Ecto neural progenitor cell (in vitro differentiated cells): ENCODE measurements at places on chromosomes 6 and 20.

GRCh38 chr6:46352541-46353268 lies 138.5 kb downstream of the RCAN2 start:
- no peak for DNase-seq

DNA sequence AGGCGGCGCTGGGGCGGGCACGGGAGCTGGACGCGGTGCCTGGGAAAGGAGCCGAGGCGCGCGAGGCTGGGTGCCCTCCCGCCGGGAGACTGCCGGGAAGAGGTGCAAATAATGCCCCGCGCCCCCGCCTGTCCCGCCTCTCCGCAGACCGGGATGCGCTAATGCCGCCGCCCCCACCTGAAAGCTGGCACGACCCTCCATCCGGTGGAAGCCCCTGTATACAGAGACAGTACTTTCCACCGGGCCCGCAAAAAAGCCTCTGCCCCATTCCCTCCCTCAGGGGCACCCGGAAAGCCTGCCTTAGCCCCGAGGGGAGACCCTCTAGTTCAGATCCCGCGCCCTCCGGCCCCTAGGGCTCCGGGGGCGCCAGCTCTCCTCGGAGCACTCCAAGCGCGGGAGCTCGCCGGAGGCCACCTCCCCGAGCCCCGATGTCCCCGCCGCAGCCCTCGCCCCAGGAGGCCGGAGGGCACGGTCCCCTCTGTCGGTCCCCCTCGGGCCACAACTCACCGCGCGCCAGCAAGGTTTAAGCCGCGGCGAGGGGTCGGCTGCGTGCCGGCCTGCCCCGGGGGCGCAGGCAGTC lies 1.2 kb downstream of the GRM4 start:
- DNase-seq: no peak

DNA sequence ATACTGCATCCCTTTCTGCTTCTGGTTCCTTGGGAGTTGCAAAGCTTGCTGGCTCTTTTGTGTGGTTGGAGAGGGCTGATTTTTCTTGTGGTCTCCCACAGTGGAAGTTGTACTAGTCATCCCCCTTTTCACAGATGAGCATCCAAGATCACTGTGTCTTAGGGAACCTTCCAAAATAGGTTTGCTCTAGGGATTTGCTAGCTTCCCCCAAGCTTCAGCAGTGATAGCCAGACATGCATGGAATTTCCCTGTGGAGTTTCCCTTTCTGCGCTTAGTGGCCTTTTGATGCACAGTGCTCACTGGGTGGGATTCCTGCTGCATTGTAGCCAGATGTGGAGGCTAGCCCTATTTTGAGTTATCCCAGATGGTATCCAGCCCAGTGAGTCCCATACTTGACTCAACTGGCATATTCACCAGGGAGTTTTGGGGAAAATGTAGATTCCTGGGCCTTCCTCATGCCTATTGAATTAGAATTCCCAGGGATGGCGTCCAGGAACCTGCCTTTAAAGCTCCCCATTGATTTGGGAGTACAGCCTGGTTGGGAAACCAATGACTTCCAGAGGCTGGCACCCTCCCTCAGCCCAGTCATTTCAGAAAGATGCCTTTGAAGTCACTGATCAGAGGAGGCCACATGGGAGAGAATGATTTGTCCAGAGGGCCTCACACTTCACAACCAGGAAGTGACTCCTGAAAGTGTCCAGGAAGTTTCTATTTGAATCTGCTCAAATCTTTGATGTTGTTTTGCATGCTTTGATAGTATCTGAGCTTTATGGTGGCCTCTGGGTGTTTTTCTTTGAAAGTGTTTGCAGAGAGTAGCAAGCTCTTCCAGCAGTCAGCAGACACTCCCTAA lies 25.9 kb downstream of the PPARD start:
- DNase-seq: no peak

DNA sequence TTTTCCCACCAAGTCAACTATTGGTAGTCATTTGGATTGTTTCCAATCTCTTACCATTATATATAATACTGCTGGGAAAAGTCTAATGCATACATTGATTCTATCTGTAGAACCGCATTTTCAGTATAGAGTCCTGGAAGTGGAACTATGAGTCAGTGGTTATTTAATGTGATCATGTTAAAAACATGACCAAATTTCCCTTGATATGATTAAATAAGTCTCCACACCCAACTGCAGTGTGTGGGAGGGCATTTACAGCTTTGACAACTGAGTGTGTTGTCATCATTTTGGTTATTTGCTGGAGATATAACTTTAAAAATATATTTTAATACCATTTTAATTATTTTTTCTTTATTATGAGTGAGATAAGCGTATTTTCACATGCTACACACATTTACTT lies 1027.6 kb downstream of the EYS start:
- DNase-seq: no peak

DNA sequence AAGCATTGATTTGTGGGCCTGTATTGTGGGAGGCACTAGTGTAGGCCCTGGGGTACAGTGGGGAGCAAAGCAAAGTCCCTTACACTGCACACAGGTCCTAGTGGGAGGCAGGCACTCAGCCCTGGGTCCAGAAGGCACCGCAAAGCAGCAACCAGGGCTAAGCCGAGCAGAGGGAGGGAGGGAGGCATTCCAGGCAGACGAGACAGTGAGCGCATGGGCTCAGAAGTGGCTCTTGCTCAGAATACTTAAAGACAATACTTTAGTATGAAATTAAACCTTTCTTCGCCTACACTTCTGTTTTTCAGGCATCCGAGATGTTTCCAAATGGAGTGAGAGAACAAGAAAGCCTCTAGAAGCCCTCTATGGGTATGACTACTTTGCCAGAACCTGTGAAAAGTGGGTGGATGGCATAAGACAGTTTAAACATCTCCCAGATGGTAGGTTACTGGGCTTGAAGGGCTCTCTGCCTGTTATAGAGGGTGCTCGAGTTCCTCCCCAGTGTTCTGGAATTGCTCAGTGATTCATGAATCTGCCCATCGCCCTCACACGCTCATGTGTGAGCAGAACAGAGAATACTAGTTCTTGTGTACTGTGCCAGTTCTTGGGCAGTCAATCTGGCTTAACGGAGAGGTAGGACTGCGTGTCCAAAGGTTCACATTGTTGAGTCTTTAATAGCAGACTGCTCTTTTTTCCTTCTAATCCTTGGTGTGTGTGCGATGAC lies 18.7 kb downstream of the BPHL start:
- no peak for DNase-seq

DNA sequence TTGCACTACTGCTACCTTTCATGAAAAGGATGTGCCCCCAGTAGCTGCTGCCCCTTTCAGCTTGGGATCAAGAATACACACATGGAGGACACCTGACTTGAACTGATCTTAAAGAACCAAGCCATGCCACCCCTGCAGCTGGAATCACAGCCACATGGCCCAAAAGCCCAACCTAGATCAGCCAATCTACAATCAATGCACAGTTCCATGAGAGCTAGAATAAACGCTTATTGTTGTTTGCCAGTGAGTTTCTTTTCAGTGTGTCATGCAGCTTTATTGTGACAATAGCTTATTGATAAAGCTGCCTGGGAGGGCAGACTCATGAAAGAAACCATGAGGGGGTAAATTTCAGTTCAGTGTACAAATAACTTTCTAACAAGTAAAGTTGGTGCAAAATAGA lies 397.7 kb downstream of the PTPRT start:
- no peak for DNase-seq

- DNase-seq: no peak
Observed at GRCh38 chr6:72826037-72826436, 204.2 kb downstream of the KCNQ5 start.

DNA sequence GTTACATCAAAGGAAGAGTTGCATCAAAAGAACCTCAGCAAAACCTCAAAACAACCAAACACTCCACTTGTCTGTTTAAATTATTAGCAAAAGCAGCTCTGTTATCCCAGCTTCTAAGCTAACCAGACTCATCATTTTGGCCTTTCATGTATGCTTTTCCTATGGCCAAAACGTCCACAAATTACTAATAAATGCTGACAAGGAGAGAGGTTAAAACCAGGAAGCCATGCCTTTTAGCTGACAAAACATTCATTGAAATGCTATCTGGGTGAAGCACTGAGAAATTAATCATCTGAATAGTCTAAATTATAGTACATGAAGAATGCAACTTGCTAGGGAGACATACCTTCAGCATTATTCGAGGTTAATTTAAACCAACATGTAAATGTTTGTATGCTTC lies 80.6 kb downstream of the LAMA2 start:
- DNase-seq: no peak

GRCh38 chr6:40917603-40918002 lies 121.4 kb downstream of the UNC5CL start:
- DNase-seq: no peak

DNA sequence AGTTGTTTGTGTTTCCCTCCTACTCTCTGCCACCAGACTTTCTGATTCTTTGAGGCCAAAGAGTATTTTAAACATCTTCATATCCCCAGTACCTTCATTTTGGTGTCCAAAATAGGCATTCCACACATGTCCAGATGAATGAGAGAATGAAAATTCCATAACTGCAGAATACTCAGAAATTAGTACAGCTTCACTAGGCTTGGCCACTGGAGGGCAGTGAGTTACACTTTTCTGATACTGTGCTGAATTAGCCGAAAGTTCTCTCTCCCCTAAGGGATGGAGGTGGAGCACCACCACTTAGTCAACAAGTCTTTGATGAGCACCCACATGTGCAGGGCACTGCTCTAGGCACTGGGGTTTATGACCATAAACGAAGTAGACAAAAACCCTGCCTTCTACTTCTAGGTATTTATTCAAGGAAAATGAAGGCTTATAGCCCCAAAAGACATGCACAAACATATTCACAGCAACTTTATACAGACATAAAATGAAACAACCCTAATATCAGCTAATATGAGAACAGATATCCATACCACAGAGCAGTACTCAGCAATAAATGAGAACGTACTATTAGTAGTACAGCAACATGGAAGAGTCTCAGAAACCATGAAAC lies 46.1 kb upstream of the TMEM217 start:
- no peak for DNase-seq

DNA sequence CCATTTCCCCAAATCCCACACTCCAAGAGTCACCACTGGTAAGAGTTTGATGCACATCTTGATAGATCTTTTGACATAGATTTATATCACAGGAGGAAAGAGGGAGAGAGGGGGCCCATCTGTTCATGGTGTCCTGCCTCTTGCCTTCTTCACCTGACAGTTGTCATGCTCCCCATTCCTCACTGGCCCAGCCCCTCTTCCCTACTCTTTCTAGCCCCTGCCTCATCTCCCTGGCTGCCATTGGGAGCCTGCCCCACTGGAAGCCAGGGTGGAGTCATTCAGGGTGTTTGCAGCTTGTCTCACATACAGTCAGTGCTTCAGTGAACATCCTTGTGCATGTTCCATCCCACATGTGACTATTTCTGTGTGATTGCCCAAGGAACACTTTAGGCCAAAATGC lies 27.6 kb downstream of the SIRPA start:
- DNase-seq: no peak

DNA sequence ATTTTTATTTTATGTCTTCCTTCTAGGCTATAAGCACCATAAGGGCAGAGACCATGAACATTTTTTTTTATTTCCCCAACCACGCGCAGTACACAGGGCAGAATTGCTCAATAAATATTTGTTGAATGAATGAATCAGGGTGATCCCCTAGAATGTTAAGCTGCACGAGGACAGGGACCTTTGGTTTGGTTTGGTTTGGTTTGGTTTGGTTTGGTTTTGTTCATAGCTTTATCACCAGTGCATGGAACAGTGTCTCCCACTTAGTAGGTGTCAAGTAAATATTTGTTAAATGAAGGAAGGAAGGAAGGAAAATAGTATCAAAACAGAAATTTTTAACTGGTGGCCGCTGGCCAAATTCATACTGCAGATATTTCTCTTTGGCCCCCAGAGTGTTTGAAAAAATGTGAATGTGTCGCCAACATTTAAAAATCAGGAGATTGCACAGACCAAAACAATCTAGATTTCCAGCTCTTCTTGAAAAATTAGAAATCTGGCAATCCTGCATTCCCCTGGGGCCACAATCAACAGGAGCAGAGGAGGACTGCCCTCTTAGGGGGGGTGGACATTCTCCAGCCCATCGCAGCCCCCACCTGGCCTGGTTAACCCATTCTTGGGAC lies 205.3 kb downstream of the EYA2 start:
- no peak for DNase-seq
